ENCODE measurements at places on chromosomes 5 and 9.

DNA sequence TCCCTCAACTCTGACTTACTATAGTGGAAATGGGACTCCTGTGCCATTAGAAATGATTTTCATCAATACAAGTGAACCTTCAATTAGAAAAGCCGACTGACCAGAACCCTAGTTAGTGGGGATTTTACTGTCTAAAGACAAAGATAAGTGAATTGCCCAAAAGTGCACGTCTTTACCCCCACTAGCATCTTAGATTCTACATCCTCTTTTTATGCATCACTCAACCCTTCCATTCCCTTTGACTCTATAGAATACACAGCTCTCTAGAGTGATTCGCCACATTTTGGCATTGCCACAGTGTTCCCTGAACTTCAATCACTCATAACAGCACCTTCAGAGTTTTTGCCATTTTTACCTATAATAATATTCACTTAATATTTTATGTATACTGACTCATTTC, 226.6 kb downstream of the EBF1 start:
- no peak for DNase-seq

- DNase-seq, result no peak
Observed at GRCh38 chr9:13873203-13873602, 440.7 kb downstream of the NFIB start.

- DNase-seq, result no peak
Observed at GRCh38 chr5:99441235-99441634, 512.4 kb upstream of the CHD1 start.

DNA sequence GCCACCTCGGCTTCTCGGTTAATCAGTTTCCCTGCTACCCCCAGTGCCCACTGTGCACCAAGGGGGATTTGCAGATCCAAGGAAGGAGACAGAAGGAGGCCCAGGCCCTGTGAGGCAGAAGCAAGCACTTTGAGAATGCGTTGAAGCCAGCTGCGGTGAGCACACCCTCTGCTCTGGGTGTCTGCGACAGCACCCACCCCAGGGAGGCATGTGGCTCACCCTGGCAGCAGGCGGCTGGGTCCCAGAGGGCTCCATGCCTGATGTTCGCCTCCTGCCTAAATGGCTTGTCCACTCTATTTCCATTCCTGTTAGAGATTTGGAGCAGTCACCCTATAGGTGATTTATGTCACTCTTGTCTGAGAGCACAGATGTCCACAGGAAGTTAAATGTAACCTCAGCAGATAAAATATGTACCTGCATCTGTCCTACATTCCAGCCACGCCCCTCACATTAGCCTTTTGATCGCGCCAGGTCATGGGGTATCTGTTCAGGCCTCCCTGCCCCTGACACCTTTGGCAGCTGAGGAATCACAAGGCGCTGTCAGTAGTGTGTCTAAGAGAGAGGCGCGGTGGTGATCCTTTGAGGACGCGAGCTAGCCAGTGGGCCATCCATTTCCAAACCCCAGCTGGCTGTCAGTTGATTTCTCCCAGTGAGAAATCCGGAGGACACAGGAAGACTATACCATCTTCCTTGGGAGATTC, 28.1 kb downstream of the PTGES2 start:
- DNase-seq, result peak; percentile 57

DNA sequence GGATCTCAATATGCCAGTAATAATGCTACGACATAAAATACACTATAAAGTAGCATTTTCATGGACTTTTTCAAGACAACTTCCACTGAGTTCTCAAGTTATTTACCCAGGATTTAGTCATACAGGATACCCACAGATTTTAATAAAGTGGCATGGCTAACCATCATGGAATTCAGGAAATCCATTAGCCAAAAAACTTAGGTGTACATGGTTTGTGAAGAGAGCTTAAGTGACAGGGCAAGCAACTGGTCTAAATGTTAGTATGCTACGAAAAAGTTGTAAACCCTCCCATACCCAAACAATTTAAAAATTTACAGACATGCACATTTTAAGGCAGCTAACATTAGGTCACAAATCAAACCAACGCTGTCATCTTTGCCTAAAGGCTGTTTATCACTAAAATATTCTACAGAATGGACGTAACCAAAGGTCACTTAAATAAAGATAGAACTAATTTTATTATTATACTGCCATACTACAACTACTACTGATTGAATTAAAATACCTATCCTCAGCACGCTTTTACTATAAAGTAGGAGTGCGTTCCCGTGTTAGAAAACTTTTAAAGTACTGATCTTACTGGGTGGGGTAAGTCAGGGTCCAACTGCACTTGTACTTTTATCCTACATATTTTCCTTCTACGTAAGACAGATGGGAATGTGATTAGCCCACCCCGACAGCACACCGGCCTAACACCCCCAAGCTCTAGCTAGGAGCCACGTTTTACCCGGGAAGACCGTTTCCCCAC, 1.1 kb downstream of the UBTD2 start:
- peak; percentile 60 for DNase-seq

GRCh38 chr5:82183828-82184227, 94.3 kb downstream of the RPS23 start:
- DNase-seq, result no peak

DNA sequence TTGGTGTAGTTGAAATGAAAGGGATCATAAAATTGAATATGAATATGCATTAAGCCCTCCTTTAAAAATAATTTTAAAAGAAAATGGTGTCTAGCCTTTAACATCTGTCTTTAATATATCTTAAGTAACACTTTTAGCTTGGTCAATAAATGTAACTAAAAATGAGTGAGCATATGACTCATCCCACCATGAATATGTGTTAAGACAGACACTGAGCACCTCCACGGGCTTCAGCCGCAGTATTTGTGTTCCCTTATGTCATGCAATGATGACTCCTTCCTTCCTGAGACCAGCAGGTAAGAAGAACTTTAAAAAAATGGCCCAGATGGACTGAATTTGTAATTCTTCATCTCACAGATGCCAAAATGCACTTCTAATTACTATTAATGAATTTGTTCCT, 563.2 kb downstream of the NR2F1-AS1 start:
- DNase-seq, result peak; percentile 72

- DNase-seq, result peak; percentile 16
Observed at GRCh38 chr5:6328173-6328572, 50.2 kb downstream of the MED10 start.

- no peak for DNase-seq
Observed at GRCh38 chr9:128902351-128903078, 18.3 kb upstream of the PHYHD1 start.

- DNase-seq, result no peak
Observed at GRCh38 chr5:67515020-67515689, 318.6 kb upstream of the CD180 start.
